ENCODE measurements at places on chromosomes 2 and 18. TPM values are rescaled to one million over a fixed set of nuclear protein-coding genes. Genes with fewer than 3 reads are reported as not detected.

SCN1A gene
- not detected for total RNA-seq

ACTG2 gene
- 3.4 TPM for total RNA-seq

- no peak for DNase-seq
These were observed 44.6 kb upstream of the GCG start for GRCh38 chr2:162196638-162197037.

GRCh38 chr2:35356332-35356731 is 999.2 kb upstream of the CRIM1 start:
- no peak for DNase-seq

DNA sequence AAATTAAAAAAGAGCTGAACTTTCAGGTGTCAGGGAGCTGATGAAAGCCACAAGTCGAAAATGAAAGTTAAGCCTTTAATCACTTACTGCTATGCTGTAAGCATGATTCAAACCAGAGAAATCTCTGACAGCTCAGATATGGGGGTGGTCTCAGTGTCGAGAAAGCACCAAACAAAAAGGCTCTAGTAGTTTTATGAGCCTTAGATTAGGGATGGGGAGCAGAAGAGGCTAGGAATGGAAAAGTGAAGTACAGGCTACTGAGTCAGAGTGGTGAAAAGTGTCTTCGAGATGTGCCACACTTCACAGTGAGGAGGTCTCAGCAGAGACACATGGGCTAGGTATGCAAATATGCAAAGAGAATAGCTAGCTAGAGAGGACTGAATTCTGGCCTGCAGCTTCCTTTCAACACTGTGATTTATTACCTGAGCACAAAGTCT is 482.2 kb downstream of the SPAG16 start:
- no peak for DNase-seq

DNA sequence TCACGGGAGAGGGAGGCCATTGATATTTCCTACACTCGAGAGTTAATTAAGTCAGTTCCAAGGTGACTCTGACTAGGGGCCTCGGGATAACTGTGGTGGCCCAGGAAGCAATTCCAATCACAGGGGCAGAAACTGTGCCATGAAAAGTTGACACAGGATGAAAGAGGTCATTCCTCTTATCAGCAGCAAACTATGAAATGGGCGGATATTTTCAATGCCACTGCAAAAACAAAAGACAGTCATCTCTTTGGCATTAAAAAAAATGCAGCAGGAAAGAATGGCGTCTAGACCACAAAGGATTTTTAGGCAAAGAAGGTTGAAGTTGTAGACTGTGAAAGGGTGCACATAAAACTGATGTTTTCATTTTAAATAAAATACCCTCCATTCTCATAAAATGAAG is 50.0 kb downstream of the TGIF1 start:
- DNase-seq = no peak

- DNase-seq = peak; percentile 83
These were observed 24.3 kb downstream of the TMEM237 start for GRCh38 chr2:201618744-201619662.

GRCh38 chr2:171386627-171387026 is 47.2 kb downstream of the METTL8 start:
- no peak for DNase-seq

Measured in psoas muscle (tissue), 8 donors.